Panc1 (cell line): ENCODE measurements at places on chromosomes 5 and 9.

DNA sequence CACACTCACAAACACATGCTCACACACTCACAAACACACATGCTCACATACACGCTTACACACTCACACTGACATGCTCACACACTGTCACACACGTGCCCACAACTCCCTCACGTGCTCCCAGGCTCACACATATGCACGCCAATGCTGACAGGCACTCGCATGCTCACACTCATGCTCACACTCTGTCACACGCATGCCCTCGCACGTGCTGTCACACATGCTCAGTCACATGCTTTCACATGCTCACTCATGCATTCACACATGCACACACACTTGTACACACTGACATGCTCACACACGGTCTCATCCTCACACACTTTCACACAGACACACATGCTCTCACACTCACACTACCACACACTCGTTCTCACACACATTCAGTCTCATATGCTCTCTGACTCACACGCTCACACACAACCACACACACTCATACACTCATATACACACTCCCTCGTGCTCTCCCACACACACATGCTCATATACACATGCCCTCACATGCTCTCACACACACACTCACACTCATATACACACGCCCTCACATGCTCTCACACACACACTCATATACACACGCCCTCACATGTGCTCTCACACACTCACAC, 10.3 kb downstream of the CCDC187 start:
- no peak for DNase-seq

GRCh38 chr5:123171259-123171658, 82.2 kb downstream of the PRDM6 start:
- no peak for DNase-seq

DNA sequence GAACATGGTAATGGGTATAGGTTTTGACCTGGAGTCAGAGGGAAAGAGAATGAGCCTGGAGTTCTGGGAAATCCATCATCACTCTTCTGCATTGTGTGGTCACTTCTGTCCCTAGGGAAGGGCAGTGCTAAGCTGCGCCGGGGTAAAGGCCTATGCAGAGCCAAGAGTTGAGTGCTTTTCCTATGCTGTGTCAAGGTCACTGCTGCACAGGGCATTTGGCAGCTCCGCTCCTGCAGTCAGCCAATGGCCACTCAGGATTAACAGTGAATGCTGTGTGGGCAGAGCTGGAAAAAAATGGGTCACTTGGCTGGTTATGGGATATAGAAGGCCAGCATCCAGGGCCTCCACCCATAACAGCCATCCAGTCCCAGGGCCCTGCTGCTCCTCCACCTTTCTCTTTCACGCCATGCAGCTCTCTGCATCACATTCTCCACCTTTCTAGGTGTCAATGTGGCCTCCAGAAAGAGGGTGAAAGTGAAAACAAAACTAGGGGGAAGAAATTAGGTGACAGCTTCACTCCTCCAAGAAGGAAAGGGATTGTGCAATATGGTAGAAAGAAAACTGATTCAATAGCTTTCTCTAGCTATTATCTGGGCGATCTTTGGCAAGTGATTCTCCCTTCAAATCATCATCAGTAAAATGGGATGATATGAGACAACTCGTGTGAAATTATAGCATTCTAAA, 279.3 kb upstream of the ANKRD55 start:
- DNase-seq, result no peak

DNA sequence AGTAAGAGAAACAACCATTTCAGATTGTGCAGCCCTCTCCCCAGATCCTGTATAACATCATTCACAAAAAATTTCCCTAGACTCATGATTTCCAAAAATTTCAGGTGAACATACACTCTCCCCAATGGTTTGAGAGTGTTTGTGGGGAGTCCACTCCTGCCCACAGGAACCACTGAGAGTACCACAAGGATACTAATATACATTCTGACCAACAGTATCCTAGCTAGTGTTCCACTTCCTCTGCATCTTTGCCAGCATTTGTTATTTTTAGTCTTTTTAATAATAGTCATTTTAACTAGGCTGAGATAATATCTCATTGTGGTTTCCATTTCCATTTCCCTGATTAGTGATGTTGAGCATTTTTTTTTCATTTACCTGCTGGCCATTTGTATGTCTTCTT, 155.4 kb downstream of the DTWD2 start:
- no peak for DNase-seq

- DNase-seq, result no peak
Measured at GRCh38 chr9:72384710-72385485, 19.9 kb upstream of the ZFAND5 start.

GRCh38 chr5:16918891-16919671, 17.0 kb downstream of the MYO10 start:
- DNase-seq, result no peak

DNA sequence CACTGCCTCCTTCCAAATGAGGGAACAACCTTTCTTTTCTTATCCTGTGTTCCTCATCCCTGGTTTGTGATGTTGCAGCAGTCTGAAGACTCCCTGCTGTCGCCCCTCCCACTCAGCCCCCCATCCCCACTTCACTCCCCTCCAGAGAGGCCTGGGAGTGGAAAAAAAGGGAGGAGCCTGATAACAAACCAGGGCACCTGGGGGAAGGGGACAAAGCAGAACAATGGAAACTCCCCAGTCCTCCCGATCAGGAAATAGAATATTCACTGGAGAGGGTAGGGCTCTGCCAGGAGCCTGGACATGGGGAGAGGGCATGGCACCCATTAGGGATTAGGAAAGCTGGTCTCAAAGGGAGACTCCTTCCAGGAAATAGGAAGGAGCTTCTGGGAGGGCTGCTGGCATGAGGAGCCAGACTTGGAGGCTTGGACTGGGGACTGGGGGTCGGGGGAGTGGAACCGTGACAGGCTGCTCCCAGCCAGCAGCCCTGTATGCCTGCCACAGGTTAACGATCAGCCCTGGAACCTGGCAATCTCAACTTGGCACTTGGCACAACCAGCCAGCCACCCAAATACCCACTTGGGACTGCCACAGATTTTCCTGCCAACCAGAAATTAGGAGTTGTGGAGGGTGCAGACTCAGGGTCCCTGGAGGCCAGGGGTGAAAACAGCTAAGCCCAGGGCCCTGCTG, 20.0 kb downstream of the PCDH1 start:
- no peak for DNase-seq

- no peak for DNase-seq
Measured at GRCh38 chr9:97924386-97924785, 2.1 kb upstream of the TRMO start.

DNA sequence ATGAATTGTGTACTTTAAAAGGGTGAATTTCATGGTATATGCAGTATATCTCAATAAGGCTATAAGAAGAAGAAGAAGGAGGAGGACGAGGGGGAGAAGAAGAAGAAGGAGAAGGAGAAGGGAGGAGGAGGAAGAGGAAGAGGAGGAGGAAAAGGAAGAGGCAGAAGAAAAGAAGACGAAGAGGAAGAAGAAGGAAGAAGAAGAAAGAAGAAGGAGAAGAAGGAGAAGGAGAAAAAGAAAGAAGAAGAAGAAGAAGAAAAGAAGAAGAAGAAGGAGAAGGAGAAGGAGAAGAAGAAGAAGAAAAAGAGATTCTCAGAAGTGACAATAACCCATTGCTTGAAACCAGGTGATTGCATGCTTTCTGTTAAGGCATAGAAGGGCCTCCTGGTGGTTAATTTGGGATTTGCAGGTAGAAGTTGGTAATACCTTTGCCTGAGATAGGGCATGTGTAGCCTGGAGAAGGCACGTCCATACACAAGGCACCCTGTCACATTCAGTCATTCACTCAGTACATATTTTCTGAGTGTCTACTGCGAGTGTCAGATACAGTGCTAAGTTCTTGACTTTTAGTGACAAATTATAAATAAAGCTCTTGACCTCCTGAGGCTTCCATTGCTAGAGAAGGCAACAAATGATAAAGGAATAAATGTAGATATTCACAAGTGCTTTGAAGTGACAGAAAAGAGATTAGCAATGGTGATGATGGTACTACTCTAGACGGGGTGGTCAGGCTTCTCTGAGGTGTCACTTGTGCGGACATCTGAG, 231.3 kb downstream of the NPR3 start:
- peak; percentile 22 for DNase-seq
